Stimulated activated CD8-positive, alpha-beta memory T cell treated with anti-CD3 and anti-CD28 coated beads, Interleukin-4, amount 100 ng/mL, for 4 hours (primary cell): ENCODE measurements at places on chromosomes 12 and 14.

DNA sequence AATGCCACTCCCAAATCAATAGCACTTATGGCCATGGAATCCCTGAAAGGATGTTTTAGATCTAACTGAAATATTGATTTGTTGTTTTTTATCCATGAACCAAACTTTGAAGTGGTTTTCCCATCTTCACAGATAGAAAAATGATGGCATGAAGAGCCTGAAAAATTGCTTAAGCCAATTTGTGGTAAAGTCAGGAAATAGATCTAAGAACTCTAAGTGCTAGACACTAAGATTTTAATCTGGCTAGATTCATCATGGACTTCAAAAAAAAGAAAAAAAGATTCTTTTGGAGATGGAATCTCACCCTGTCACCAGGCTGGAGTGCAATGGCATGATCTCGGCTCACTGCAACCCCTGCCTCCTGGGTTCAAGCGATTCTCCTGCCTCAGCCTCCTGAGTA lies 45.0 kb upstream of the STRN3 start:
- no peak for DNase-seq

- DNase-seq: no peak
These were observed 124.9 kb upstream of the SYT1 start for GRCh38 chr12:78739653-78740052.

DNA sequence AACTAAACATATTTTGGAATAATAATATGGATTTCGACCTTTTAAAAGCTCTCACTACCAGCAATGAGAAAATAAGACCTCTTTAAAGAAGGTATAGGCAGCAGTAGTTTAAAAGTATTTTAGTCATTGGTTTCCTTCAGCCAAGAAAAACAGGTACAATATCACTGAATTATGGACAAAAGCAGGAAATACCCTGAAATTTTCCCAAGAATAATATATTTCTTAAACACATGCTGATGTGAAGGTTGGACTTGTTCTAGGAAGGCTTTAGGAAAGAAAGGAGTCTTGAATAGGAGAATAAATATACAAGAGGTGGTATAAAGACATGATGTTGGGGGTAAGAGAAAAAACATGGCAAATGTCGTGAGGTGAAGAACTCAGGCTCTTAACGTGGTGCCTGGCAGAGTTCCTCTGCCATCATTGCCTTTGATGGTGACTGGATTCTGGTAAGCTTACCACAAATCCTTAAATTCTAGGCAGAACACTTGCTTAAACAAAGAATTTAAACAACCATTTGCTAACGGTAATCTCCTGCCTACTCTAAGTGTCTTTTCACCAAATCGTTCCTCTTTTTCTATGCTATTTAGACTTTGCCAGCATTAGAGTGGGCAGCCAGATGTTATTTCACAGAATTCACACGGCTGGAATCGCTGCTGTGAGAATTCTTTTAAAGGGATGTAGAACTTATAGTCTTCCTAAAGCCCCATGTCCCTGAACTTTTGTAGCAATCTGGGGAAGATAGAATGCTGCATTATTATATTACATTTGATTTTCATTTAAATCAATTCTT lies 11.9 kb upstream of the NUDT4 start:
- DNase-seq: no peak

DNA sequence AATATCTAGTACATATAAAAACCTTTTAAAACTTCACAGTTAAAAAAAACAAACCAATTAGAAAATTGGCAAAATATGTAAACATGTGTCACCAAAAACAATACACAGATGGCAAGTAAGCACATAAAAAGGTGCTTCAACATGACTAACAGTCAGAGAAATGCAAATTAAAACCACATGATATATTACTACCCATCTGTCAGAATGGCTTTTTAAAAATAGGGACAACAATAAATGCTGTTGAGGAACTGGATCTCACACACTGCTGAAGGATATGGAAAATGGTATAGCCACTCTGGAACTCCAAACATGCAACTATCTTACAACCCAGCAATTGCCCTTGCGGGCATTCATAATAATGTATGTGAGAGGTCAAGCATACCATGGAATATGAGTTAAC lies 1153.6 kb downstream of the FLRT2 start:
- DNase-seq: no peak

GRCh38 chr14:72549026-72549425 lies 344.9 kb downstream of the DPF3 start:
- DNase-seq: no peak

- DNase-seq: no peak
These were observed 17.8 kb upstream of the OXA1L start for GRCh38 chr14:22748631-22749068.
